Suppressor macrophage treated with lipopolysaccharide for 1 hour (primary cell): ENCODE measurements at places on chromosomes 7 and 10.

DNA sequence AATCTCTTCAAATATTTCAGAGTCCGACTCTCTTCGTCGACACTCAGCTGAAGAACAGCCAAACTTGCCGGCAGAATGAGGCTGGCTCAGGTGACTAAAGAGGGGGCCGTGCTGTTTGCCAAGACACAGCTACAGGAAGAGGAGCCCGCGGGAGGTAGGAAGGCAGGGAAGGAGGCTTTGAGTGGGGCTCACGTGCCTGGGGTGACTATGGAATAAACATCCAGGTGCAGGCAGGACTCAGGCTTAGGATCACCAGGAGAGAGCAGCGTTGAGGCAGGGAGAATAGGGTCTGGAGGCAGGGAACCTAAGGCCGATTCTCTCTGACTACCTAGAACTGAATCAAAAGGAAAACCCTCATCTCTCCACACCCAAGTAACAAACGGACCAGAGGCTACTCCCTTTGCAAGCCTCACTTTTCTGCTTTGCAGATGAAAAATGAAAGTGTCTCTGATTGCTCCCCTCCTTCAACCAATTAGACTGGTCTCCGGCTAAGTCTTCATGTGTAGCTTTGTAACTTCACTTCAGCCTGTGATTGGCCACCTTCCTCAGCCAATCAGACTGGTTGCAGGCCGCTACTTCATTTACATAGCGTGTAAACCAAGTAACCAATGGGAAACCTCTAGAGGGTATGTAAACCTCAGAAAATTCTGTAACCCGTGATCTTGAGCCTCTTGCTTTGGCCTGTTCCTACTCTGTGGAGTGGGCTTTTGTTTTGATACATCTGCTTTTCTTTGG, 19.7 kb upstream of the BNIP3 start:
- DNase-seq = no peak

- DNase-seq = no peak
Observed at GRCh38 chr10:5876181-5876768, 13.4 kb downstream of the ANKRD16 start.

DNA sequence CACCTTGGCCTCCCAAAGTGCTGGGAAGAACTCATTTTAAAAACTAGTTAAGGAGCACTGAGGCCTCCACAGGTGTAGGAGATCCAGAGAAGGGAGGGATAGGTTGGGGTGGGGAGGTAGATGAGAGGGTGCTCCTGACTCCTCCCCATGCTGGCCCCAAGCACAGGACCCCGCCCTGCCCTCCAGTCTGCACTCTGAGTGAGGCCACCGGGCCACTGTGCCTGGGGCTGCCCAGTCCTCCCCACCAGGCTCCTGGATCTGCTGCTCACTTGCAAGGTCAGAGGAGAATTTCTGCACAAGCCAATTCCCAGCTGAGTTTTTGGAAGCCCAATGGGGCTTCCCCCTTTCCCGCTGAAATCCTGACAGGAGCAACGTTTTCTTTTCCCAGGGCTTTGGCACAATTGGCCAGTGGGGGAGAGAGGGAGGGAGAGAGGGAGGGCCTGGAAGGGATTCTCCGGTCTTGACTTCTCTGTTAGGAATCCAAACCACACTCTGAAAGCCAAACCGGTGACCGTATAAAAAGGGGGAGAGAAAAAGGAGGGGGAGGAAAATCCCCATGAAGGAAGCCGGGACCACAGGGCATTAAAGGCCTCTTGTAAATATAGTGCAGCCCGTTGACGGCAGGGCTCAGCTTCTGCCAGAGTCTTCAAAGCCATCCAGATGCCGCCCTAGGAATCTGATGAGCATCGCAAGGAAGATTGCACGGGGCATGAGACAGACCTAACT, 116.2 kb downstream of the SH3PXD2A start:
- DNase-seq = no peak

DNA sequence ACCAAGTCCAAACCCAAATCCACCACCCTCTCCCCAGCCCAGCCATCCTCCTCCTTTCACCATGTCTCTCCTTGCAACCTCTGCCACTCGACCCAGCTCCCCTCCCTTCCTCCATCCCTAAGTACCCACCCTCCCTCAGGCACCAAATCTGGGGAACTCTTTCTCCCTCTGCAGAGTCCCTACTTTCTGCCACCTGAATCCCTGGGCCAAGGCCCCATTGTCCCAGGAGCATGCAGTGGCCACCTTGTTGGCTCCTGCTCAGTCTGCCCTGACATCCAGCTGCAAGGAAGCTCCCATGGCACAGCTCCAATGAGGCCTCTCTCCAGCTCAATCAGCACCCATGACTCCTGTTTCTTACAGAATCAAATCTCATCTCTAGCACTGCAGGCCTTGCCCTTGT, 5.5 kb upstream of the UNC5B start:
- DNase-seq = no peak

DNA sequence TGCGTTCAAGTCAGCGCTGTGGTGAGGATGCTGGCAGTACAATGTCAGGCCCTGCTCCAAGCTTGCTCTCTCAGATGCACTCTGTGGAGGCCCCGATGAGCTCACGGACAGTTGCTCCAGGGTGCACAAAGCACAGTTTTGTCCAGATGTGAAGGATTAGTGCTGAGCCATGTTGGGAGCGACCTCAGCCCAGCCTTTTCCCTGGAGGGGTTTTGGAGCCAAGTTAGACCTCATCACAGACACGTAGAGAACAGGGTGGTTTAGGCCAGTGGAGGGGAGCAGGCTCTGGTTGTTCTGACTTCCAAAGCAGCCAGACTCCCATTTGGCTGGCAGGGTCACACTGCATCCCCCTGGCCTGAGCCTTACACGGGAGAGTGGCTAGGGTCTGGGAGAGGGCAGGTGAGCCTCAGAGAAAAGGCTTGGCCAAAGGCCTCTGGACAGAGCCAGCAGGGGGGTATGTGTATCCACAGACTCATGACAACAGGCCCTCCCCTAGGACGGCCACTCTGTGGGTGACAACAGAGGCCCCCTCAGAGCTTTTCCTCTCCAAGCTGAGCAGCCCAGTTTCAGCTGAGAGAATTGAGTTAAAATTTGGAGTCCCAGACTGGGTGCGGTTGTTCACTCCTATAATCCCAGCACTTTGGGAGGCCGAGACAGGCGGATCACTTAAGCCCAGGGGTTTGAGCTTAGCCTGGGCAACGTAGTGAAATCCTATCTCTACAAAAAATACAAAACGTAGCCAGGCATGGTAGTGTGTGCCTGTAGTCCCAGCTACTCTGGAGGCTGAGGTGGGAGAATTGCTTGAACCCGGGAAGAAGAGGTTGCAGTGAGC, 4.7 kb downstream of the PLAC9 start:
- DNase-seq = no peak

GRCh38 chr10:51879238-51879637, 179.8 kb upstream of the CSTF2T start:
- DNase-seq = peak; percentile 73

DNA sequence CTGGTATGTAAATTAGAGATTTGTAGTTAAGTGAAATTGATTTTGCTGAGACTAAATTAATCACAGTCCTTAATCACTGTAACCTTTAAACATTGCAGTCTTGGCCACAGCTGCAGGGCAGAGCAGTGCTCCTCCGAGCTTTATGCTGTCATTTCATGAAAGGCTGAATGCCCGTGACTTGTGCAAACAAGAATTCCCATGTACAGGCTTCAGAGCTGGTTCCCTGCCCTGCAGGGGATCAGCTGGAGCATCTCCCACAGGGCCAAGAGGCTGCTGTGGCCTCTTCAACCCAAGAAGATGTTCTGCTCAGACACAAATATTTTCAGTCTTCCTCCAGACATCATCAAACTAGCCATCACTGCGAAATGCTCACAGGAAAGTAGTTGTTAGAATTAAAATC, 419.1 kb downstream of the AUTS2 start:
- DNase-seq = no peak

DNA sequence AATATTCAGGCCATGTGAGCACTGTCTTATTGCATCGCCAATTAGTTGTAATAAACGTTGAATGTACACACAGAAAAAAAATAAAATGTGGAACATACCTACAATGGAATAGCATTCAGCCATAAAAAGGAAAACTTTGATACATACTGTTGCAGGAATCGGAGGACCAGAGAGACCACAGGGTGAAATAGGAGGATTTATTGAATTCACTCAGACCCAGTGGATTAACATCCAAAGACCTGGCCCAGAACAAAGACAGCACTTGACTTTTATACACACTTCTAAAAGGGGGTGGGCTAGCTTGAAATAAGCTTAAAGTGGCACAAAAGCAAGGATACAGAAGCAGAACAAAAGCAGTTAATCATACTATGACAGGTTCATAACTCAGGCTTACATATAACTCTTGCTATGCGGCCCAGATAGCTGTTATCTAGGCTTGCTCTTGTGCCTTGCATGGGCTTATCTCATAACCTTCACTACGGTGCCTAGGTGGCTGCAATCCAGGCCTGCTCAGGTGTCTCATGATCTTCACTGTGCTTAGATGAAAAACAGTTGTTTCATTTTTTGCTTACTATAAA, 292.2 kb upstream of the TAC1 start:
- DNase-seq = no peak

DNA sequence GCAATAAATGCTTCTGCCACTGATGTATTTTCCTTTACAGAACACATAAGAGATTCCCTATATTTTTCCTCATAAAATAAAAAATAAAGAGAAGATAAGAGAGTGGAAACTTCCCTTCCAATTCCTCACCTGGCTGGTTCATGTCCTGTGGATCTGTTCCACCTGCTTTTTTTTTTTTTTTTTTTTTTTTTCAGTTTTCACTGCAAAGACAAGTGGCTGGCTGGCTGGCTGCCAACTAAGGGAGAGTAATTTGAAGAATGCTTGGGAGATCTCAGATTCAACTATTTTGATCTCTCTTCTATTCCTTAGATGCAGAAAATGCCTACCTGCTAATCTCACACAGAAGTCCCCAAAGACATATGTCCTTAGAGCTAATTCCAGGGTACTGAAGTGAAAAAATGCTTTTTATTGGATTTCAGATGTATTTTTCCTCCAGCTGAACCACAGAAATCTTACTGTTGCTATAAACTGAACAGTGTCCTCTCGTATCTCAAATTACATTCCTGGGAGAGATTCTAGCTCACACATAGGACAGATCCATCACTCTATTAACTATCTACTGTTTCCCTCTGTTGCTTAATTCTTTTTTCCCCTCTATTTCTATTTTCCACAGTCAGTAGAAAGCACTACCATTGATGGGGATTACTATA, 120.8 kb downstream of the NRCAM start:
- no peak for DNase-seq

DNA sequence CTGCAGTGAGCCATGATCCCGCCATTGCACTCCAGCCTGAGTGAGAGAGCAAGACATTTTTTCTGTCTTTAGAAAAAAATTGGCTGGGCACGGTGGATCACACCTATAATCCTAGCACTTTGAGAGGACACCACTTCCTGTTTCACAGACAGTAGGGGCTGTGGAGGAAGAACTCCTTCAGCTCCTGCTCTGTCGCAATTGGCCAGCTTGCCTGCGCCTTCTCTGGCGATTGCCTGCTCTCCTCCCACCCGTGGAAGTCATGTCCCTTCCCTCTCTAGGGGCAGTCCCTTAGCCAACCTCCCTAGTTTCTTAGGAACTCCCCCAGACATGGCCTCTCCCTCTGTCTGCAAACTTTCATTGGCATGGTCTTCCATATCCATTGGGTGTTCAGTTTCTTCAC, 8.7 kb downstream of the PDSS1 start:
- peak; percentile 73 for DNase-seq

GRCh38 chr7:101747053-101747878, 70.2 kb upstream of the CUX1 start:
- peak; percentile 54 for DNase-seq

DNA sequence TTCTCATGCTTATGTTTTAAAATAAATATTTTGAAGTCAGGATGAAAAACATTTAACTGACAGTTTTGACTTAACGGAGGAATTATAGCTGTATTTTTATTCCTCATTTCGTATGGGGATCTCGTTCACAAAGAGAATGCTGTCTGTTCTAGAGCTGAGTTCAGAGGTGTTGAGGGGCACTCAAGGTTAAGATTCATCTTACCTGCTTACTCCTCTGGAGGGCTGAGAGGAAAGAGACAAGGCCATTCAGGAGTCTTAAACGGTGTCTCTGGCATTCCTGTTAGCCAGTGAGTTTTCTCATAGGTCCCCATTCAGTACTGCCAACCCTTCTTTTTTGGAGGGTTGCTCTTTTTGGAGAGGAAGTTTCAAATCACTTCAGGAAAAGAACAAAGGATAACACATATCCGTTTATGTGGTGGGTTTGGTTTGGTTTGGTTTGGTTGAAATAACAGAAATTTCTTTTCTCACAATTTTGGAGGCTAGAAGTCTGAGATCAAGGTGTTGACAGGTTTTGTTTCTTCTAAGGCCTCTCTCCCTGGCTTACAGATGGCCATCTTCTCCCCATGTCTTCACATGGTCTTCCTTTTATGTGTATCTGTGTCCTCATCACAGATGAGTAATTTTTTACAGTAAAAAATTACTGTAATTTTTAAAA, 23.1 kb downstream of the CALHM2 start:
- DNase-seq = no peak

DNA sequence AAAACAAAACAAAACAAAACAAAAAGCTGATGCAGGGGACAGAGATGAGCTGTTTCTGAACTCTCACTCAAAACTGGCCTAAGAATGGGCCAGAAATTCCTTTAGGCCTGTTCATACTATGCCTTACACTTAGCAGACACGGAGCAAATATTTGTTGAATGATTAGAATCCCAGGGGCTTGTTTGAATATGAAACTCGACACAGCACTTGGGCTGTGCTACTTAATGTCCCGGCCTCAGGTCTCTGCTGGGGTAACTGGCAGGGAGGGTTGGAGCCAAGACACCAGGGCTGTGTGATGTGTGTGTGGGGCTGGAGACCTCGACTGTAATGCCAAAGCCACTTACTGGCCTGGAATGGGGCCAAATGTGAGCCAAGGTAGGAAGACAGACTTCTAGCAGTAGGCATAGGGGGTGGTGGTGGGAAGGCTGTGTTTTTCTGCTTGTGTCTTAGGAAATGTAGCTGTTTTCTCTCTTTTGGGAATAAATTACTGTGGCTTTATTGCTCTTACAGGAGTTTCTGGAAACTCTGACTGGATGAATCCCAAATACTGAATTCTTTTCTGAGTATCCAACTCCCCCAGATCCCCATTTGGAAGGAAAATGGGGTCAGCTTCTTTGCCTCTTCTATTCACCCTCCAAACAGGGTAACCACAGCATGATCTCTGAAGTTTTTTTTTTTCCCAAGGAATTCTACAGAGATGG, 66.7 kb downstream of the EMX2 start:
- no peak for DNase-seq

DNA sequence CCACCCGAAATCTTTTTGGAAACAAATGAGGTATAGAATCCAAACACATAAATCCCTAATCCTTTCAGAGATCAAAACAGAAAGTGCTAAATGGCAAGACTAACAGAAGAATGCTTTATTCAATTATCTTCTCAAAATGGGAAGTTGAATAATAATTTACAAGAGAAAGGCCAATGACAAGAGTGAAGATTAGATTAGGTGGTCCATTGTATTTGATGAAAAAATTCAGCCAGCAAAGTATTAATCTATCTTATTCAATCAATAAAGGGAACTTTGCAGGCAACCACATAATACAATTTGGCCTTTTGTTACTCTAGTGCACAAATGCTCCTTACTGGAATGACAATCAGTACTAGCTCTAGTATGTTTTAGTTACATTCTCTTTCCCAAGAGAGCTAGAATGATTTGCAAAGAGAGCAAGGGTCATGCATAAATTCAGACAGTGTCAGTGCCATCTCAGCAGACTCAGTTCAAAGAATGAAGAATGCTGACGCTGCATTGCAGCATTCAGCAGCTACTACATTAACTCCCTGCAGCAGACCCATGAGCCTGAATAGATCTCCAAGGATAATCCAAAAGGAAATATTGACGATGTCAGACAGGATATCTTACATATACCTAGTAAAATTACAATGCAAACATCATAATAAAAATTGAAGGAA, 131.8 kb downstream of the ANK3 start:
- DNase-seq = no peak
